ENCODE measurements at places on chromosomes 3 and 15. TPM values are rescaled to one million over a fixed set of nuclear protein-coding genes. Genes with fewer than 3 reads are reported as not detected.

ZNF385D gene
- polyA plus RNA-seq, result 12.6 TPM

- no peak for DNase-seq
Measured at GRCh38 chr3:146814601-146815315, 209.6 kb upstream of the PLSCR5 start.

DNA sequence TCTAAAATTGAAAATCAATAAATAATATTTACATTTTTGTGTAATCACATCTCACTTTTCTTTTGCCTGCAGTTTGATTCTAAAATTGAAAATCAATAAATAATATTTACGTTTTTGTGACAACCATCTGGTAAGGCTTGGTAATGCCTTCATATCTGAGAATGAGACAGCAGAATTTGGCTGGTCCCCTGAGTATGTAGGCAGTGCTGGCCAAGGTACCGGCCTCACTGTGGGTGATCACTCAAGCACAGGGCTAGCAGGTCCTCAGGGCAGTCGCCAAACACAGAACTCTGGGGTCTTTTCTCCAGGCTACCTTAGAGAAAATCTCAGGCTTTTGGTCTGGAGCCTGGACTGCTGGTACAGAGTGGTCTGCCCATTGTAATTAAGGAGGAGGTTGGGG lies 26.2 kb downstream of the RTP3 start:
- DNase-seq, result no peak

GRCh38 chr3:178841011-178841410 lies 230.6 kb downstream of the ZMAT3 start:
- no peak for DNase-seq

DNA sequence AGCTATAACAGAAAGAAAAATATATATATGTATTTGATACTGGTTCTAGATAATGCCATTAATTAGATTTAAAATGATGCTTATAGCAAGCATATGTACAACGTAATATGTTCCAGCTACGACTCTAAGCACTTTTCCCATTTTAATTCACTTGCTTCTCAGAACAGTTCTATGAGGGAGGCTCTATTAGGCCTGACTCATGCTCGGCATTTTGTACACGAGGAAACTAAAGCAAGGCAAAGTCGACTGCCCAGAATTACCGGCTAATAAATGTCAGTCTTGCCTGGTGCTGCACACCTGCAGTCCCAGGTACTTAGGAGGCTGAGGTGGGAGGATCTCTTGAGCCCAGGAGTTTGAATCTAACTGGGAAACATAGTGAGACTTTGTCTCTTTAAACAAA lies 106.0 kb downstream of the PTPRG start:
- DNase-seq, result no peak

THOC7 gene
- 93.1 TPM for polyA plus RNA-seq

SLC27A2 gene
- polyA plus RNA-seq, result 50.5 TPM

DNA sequence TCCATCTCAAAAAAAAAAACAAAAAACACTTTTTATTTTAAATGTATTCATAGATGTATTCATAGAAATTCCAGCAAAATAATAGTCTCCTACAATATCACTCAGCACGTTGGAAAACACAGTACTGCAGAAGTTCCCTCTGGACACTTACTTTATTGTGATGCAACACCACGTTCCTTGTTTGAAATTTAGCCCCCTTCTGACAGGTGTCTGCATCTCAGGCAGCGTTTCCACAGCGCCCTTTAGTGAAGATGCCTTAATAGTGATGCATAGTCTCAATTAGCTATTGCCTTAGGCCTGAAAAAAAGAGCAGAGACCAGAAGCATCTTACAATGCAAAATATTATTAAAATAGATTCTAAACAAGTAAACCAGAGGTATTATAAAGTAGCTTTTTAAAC lies 20.3 kb downstream of the IL12A start:
- no peak for DNase-seq

DNA sequence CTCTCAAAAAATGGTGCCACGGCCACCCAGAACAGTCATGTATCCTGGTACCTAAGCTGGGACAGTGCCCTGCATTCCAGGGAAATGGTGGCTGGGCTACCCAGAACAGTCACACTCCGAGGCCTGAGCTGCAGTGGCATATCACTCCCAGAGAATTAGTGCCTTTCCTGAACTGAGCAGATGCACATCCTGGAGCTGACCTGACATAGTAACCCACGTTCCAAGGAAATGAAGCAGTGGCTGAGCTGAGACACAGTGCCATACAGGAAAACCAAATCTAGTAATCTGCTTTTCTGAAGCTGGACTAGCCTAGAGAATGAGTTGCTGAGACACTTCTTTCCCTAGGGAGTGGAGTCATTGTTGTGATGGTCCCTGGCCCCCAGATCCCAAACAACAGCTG lies 41.8 kb downstream of the SERP1 start:
- no peak for DNase-seq

DNA sequence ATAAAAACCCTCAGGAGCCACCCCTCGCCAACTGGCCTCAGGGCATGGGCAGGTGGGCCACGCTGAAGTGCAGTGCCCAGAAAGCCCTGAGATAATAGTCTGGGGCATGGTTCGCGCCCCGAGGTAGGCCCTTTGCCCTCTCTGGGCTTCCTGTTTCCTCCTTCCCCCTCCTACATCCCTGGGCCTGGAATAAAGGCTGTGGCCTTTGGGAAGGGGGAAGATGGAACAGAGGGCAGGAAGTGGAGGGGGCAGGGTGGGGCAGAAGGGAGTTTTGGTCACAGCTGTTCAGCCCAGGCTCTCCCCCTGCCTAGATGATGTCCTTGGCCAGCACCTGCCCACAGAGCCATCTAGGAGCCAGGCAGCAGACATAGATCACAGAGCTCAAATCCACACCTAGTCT lies 11.3 kb downstream of the CSRNP1 start:
- no peak for DNase-seq

DNA sequence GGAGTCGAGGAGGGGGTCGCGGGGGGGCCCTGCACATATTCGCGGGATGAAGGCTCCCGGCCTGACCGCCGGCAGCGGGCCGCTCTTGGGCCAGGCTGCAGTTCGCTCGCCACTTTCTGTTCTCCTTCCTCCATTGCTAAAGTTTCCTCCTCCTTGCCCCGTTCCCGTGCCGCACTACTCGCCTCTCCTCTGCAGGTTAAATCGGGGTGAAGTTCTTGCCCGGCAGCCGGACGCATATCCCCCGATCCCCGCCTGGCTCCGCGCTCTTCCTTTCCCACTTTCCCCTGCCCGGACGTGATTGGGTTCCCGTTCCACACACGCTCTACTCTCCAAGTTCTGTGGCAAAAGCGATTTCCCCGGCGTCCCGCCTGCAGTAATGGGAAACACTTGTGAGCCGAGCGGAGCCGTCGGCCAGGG lies 556 bp downstream of the CRYBG3 start:
- peak; percentile 50 for DNase-seq

DNA sequence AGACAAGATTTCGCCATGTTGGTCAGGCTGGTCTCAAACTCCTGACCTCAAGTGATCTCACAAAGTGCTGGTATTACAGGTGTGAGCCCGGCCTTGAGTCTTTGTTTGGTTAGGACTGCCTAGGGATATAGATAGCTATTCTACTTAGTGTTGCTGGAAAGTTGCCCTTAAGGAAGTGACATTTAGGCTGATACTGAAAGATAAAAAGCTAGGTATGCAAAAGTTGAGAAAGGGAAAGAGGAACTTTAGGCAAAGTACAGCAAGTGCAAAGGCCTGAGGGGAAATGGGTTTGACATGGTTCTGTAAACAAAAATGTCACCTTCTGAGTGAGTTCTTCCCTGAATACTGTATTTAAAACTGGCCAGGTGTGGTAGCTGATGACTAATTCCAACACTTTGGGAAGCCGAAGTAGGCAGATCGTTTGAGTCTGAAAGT lies 111.5 kb downstream of the ZNF609 start:
- DNase-seq, result no peak

TNNC1 gene
- 8.2 TPM for polyA plus RNA-seq

DNA sequence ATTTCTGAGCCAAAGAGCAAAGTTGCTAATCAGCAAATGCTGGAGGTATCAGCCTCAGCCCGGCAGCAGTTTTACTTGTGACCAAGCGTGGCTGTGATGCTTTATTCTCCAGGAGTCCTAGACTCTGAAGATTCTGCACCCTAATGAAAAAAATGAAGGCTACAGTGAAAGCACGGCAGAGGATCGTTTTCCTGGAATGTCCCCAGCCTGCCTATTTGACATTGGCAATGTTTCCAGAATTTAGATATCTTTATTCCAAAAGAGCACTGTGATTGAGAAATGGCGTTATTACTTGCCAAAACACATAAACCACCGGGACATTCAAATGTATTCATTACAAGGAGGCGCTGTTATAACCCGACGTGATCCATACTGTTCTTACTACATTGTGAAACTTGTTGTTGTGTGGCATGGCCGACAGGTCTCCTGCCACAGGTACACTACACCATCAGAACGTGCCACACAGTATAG lies 263.8 kb downstream of the SLCO3A1 start:
- no peak for DNase-seq

DNA sequence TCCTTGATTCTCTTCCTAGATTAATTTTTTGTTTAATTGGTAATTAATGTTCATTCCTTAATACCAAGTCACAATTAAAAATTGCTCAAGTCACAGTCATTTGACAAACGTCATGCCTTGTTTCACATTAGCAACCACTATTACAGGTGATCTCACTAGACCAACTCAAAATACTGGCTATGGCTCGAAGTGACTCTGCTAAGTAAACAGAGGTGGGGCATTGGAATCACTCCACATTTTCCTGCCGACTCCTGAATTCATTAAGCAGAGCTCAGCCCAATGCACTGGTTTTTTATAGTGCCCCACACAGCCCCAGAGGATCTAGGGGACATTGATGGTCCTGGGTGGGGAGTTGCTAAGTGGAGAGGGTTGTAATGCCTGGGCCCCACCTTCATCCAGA lies 201.2 kb upstream of the NSMCE3 start:
- DNase-seq, result no peak

DNA sequence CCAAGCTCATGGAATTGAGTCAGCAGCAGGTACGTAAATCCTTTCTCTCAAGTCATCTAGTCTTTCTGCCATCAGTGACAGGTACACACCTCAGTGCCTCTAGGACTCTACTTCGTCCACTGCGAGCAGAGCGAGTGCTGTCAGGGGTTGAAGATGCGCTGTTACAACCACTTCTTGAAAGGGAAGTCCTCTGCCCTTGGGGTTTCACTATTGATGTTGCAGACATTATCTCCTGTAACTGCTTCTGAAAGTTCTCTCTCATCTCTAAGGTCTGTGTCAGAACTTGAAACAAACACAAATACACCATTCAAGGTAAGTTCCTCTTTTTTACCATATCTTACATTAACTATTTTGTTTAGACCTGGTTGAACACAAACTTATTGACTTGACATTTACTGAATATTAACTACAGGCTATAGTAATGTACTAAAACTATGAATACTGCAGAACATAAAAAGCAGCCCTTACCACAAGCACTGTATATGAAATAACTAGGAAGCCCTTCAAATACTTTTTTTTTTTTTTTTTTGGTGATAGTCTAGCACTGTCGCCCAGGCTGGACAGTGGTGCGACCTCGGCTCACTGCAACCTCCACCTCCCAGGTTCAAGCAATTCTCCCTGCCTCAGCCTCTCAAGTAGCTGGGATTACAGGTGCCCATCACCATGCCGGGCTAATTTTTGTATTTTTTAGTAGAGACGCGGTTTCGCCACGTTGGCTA lies 41.5 kb downstream of the TOPBP1 start:
- no peak for DNase-seq

- DNase-seq, result no peak
Measured at GRCh38 chr3:127887321-127887720, 27.7 kb upstream of the KBTBD12 start.

DNA sequence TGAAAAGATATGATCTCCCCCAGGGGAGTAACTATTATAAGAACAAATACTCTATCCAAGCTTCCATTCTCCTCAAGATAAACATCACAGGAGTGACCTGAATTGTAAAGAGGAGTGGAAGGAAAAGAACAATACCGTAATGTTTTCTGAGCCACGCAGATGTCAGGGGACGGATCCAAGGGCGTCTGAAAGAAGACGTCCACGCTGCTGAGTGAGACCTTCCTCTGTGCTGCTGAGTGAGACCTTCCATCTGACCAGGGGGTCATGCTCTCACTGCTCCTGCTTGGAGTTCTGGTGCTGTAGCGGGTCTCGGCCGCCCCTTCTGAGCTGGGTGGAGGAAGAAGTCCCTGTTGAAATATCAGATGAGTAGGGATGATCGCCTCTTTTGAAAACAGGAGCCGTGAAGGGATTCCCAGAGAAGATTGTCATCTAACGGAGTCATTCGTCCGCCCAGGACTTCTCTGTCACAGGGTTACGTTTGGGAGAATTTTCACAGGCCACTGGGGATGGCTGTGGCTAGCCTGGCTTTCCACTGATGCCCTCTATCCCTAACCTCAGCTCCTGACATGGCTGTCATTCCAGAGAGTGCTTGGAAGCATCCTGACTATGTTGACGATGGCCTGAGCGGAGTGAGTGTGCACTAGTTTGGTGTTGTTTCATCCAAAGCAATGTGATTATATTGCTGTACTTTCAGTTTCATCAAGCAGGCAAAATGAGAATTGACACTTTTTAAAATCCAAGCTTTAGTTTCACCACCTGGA lies 184.9 kb downstream of the APBA2 start:
- no peak for DNase-seq

SPTSSB gene
- polyA plus RNA-seq, result 3.1 TPM

GRCh38 chr3:53384465-53385423 lies 37.4 kb upstream of the DCP1A start:
- no peak for DNase-seq

GRCh38 chr3:59450946-59451763 lies 401.3 kb upstream of the CFAP20DC start:
- DNase-seq, result no peak

DNA sequence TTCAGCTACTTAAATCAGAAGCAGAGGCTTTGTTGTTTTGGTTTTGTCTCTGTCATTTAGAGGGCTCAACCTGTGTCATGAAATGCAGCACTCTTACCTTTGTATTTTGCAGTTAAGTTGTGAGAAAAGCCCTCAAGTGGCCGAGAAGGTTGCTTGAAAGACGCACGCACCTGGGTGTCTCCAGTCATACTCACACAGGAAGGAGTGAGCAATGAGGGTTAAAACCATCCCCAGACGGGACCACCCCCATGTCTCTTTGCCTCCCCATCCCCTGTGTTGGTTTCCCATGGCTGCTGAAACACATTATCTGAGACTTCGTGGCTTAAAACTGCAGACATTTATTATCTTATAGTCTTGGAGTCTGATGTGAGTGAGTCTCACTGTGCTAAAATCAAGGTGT lies 376.1 kb upstream of the CFAP20DC start:
- DNase-seq, result no peak

Data from right renal pelvis (tissue), 4 donors.